Stimulated activated CD4-positive, alpha-beta T cell treated with anti-CD3 and anti-CD28 coated beads, Interleukin-15, amount 100 ng/mL, for 1 hour (primary cell): ENCODE measurements at places on chromosomes 7 and 10.

- DNase-seq: no peak
Observed at GRCh38 chr7:6323967-6324701, 51.7 kb upstream of the CYTH3 start.

- no peak for DNase-seq
Observed at GRCh38 chr7:94472608-94473007, 37.0 kb upstream of the CASD1 start.

- no peak for DNase-seq
Observed at GRCh38 chr7:44196450-44196872, 4.3 kb upstream of the YKT6 start.

DNA sequence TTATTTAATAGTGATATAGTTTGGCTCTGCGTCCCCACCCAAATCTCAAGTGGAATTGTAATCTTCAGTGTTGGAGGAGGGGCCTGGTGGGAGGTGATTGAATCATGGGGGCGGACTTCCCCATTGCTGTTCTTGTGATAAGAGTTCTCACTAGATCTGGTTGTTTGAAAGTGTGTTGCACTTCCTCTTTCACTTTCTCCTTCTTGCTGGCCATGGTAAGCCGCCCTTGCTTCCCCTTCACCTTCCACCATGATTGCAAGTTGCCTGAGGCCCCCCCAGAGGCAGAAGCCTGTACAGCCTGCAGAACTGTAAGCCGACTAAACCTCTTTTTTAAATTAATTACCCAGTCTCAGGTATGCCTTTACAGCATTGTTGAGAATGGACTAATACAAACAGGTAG lies 101.4 kb downstream of the MTPAP start:
- DNase-seq: no peak

GRCh38 chr10:24452030-24452429 lies 243.1 kb downstream of the KIAA1217 start:
- DNase-seq: no peak

GRCh38 chr7:148319316-148319808 lies 271.2 kb upstream of the C7orf33 start:
- DNase-seq: no peak

- DNase-seq: no peak
Observed at GRCh38 chr7:53383131-53383530, 347.7 kb downstream of the POM121L12 start.

DNA sequence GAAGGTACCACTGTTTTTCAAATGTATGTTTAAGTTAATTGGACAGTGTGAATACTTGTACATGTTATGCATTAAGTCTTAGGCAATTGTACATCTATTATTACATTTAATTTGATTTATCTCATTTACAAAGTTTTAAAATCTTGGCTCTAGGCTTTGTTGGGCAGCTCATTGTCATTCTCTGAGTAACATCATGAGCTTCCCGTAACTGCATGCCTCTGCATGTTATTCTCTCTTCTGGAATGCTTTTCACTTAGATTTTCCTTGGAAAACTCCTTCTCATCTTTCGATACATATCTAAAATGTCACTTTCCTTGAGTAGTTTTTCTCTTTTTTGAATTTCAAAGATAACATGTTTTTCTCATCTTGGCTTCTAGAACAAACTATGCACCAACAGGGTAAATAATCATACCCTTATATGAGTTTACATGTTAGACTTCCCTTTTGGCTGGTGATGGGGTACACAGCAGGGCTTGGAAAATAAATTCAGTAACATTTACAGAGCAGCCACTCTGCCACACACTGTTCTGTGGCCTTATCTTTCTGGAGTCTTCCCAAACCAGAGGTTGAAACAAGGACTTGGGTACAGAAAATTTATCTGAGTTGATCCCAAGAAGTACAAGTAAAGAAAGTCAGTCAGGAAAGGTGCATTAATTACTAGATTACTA lies 42.2 kb upstream of the A1CF start:
- no peak for DNase-seq

- DNase-seq: no peak
Observed at GRCh38 chr10:91975438-91975837, 51.9 kb downstream of the BTAF1 start.

DNA sequence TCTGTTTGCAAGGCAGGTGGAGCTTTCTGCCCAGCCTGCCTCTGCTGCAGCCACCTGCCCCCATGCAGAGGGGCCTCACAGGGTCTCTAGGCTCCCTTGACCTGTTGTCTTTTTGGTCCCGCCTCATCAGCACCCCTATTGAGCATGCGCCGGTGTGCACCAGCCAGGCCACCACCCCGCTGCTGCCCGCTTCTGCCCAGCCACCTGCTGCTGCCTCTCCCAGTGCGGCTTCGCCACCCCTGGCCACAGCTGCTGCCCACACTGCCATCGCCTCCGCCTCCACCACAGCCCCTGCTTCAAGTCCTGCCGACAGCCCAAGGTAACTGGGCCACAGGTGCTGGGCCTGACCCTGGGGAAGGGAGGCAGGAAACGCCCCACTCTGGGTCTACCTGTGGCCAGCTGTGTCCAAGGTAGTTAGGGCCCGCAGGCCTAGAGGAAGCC lies 38.1 kb downstream of the LDB3 start:
- no peak for DNase-seq

DNA sequence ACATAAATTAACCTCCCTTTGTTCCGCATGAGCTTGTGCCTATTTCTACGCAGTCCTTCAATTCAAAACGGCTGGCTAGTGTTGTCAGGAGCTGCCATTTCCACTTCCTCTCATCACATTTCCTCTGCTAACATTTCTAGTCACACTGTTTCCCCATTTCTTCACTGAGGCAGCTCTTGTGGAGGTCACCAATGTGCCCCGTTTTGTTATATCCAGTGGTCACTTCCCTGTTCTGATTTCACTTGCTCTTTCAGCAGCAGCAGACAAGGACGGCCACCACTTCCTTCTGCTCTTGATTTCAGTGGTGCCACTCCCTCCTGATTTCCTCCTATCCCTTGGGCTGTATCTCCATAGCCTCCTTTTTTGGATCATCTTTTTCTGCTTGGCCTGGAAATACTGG lies 64.8 kb upstream of the SEC61G start:
- no peak for DNase-seq

GRCh38 chr7:80026766-80027165 lies 107.9 kb upstream of the GNAI1 start:
- no peak for DNase-seq

DNA sequence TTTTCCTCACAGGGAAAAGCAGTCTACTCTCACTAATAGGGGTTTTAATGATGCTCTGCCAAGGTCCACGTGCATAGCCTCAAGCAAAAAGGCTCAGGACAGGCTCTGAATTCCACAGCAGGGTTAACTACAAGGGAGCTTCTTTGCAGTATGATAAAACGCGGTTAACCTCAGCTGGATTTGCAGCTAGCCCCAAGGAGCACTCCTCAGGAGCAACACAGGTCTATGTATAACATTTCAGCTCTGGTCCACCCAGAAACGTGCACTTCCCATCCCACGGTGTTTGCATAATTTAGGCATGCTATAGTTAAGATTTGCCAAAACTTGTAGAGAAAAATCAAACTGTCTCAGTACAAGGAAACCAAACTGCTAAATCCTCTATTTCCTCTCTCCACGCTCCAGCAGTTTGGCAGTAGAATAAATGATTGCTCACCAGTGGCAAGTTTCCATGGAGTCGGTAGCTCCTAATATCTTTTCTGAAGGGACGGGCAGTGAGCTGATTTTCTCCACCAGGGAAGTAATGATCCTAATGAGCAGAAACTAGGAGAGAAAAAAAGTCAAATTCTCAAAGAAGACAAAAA lies 13.1 kb upstream of the ASB4 start:
- no peak for DNase-seq

DNA sequence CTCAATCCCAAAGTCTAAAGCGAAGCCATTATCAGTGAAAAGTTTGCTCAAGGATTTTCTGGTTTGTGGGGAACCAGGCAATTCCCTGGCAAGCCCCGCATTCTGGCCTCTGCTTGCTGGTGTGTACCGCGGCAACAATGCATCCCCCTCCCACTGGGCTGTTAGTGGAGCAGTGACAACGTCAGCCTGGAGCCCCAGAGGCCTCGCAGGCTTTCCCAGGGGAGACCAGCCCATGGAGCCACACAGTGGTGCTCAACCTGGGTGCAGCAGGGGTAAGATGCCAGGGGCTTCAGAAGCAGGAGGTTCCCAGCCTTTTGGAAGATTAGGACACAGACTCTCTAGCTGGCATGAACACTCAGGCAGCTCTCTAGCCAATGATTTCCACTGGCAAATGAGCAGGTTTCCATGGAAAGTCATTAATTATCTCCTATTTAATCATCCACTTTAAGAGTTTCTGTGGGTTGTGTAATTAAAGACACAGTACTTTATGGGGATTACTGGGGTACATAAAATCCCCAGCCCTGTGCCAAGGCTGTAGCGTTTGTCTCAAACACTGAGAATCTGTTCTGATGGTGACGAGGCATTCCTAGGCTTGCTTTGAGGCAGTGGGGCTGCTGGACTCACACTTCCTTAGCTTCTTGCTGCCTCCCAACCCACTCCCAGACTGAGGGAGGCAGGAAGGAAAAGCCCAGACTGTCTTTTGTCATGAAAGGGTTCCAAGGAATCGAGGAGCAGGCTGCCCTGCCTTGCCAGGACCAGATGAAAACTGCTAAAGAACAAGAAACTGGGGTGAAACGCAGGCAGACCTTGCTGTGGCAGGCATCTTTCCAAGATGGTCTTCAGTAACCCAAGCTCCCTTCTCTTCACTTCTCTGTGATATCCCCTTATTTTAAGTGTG lies 411.9 kb upstream of the SHH start:
- no peak for DNase-seq

- DNase-seq: no peak
Observed at GRCh38 chr10:129756912-129757901, 206.9 kb downstream of the EBF3 start.

GRCh38 chr7:107960272-107960671 lies 42.7 kb downstream of the LAMB1 start:
- DNase-seq: no peak

GRCh38 chr10:95787447-95787846 lies 31.5 kb downstream of the ENTPD1 start:
- DNase-seq: no peak

DNA sequence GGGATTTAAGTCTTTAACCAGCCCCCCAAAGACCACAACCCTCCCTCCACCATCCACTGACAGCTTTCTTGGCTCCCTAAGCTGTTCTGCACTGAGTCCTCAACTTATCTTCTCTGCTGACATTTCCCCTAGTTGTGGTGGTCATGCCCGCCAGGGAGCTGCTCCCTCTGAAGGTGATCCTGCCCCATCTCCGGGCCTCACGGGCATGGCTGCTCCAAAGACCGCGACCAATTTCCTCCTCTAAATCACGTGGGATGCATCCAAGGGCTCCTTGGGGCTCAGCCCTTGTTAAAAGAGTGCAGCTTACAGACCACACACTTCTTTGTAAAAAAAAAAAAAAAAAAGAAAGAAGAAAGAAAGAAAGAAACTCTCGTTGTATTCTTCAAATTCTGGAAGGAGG lies 27.1 kb upstream of the KLF6 start:
- no peak for DNase-seq

GRCh38 chr7:126227055-126227454 lies 1025.7 kb downstream of the GRM8 start:
- DNase-seq: no peak

DNA sequence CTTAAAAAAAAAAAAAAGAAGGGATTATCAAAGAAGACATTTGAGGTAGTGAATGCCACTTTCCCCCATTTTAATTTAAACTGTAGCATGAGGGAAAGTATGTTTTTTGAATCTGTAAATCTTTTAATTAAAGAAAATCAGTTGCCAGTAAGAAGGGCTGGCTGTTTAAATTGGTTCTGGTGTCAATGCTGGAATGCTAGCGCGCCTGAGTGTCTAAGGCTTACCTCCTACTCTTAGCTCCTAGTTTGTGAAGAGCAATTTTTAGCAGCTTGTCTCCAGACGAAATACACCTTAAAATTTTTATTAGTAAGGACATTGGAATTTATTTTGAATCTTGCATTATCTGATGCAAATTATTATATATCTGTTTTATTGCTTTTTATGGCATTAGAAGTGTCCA lies 54.1 kb downstream of the UBE3C start:
- no peak for DNase-seq

GRCh38 chr10:132927824-132928223 lies 14.5 kb downstream of the CFAP46 start:
- no peak for DNase-seq

GRCh38 chr7:157461573-157462418 lies 125.0 kb downstream of the DNAJB6 start:
- no peak for DNase-seq

- DNase-seq: no peak
Observed at GRCh38 chr7:44185729-44186128, 3.5 kb downstream of the GCK start.

DNA sequence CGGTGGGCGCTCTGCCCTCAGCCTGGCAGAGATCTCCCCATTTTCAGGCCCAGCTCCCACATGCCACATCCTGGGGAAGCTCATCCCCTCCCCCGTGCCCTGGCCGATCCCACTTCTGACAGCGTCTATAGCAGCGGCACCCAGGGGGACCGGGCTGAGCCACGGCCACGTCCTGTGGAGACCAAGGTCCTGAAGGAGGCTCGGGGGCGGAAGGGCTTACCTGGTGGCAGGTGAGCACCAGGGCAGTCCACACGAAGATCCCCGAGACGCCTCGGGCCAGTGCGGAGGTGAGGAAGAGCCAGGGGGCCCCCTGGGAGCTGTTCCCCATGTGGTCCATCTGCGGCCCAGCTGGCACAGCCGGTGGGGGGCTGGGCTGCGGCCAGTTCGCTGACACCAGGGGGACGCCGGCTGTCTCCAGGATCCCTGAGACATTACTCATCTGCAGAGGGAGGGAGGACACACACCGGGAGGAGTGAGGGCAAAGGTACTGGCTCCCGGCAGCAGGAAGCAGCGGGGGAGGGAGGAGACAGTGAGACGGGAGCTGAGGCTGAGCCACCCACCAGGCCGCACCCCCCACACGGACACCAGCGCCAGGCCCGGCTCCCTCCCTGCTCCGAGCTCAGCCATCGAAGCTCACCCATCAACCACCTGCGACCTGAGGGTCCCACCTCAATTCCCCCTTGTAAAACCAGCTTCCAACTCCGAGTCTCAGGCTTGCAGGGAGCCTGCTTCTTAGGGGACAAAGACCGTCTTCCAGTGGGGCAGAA lies 776 bp downstream of the TMEM184A start:
- DNase-seq: no peak
